IgD-negative memory B cell (primary cell): ENCODE measurements at places on chromosomes 2 and 18. TPM values are rescaled to one million over a fixed set of nuclear protein-coding genes. Genes with fewer than 3 reads are reported as not detected.

DSEL gene
- polyA plus RNA-seq: not detected

ASB18 gene
- not detected for polyA plus RNA-seq

MAP3K19 gene
- polyA plus RNA-seq: not detected

SERPINB3 gene
- polyA plus RNA-seq: not detected

ZNF385B gene
- polyA plus RNA-seq: not detected

ZNF892 gene
- 0.53 TPM for polyA plus RNA-seq

NOL4 gene
- polyA plus RNA-seq: not detected

PID1 gene
- not detected for polyA plus RNA-seq
